ENCODE measurements at places on chromosomes 2 and 18.

GRCh38 chr2:211941216-211941747, 597.3 kb downstream of the ERBB4 start:
- no peak for ATAC-seq
- no peak overlapping the region for H3K27ac ChIP-seq
- H3K27me3 ChIP-seq, result no peaks in the 10 kb centered on the region
- H3K4me3 ChIP-seq, result no peak overlapping the region
- no peaks in the 10 kb centered on the region for H3K36me3 ChIP-seq

- no peaks in the 10 kb centered on the region for H3K36me3 ChIP-seq
- H3K4me3 ChIP-seq, result no peak overlapping the region
- H3K27ac ChIP-seq, result no peak overlapping the region
- no peak for ATAC-seq
- no peaks in the 10 kb centered on the region for H3K4me1 ChIP-seq
Measured at GRCh38 chr2:109268916-109269315, 139.9 kb downstream of the SH3RF3 start.

GRCh38 chr2:95323347-95324155, 26.4 kb downstream of the KCNIP3 start:
- no peak for ATAC-seq
- no peaks in the 10 kb centered on the region for H3K36me3 ChIP-seq
- H3K27ac ChIP-seq, result no peak overlapping the region
- no peak overlapping the region for H3K4me3 ChIP-seq
- no peaks in the 10 kb centered on the region for H3K4me1 ChIP-seq

DNA sequence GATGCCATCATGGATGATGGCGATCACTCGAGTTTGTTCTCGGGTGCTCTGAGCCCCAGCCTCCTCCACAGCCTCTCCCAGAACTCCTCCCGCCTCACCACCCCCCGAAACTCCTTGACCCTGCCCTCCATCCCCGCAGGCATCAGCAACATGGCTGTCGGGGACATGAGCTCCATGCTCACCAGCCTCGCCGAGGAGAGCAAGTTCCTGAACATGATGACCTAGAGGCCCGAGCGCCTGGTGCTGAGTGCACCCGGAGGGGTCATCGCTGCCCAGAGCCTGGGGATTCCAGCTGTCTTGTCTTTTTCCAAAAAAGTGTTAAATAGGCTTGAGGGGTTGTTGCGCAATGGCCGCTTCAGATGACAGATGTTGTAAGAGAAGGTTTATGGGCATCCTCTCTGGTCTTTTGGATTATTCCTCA, 254.8 kb downstream of the GLI2 start:
- no peak overlapping the region for H3K4me3 ChIP-seq
- H3K36me3 ChIP-seq, result no peaks in the 10 kb centered on the region
- no peaks in the 10 kb centered on the region for H3K4me1 ChIP-seq
- no peak for ATAC-seq

GRCh38 chr18:48893061-48893607, 57.6 kb downstream of the SMAD7 start:
- no peak for ATAC-seq
- peaks cover 12% of the 10 kb centered on the region for H3K4me1 ChIP-seq
- no peak overlapping the region for H3K4me3 ChIP-seq
- H3K27me3 ChIP-seq, result no peaks in the 10 kb centered on the region

- no peak overlapping the region for H3K4me3 ChIP-seq
- no peaks in the 10 kb centered on the region for H3K4me1 ChIP-seq
- no peaks in the 10 kb centered on the region for H3K36me3 ChIP-seq
- no peaks in the 10 kb centered on the region for H3K27me3 ChIP-seq
Measured at GRCh38 chr2:100207411-100207885, 65.1 kb upstream of the AFF3 start.

Measured in activated T-helper 17 cell treated with anti-CD3 and anti-CD28 coated beads, Interleukin-2, amount 50 U/mL, for 72 hours (primary cell).